Daoy (cell line): ENCODE measurements at places on chromosomes 4 and X. TPM values are rescaled to one million over a fixed set of nuclear protein-coding genes. Genes with fewer than 3 reads are reported as not detected.

FAM9C gene
- total RNA-seq: not detected in 2 replicates

AADAT gene
- total RNA-seq: 2.5 and 3.2 TPM in 2 replicates

DNA sequence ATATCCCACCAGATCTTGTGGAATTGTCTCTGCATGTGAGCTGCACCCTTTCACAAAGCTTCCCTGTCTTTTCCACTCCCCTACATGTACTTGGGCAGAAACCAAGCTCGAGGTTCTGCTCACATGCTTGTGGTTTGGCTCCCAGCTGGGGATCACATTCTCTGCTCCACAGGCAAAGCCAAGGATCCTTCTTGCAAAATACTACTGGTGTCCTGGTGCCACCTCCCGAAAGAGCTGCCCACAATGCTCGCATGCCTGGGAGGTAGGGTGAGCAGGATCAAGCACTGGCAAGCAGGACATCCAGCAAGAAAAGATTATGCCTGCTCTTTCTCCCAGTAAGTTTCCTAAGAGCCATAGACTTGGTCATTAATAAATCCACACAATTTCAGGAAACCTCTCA lies 45.1 kb upstream of the PPARGC1A start:
- peak; percentile 77 for DNase-seq

DNA sequence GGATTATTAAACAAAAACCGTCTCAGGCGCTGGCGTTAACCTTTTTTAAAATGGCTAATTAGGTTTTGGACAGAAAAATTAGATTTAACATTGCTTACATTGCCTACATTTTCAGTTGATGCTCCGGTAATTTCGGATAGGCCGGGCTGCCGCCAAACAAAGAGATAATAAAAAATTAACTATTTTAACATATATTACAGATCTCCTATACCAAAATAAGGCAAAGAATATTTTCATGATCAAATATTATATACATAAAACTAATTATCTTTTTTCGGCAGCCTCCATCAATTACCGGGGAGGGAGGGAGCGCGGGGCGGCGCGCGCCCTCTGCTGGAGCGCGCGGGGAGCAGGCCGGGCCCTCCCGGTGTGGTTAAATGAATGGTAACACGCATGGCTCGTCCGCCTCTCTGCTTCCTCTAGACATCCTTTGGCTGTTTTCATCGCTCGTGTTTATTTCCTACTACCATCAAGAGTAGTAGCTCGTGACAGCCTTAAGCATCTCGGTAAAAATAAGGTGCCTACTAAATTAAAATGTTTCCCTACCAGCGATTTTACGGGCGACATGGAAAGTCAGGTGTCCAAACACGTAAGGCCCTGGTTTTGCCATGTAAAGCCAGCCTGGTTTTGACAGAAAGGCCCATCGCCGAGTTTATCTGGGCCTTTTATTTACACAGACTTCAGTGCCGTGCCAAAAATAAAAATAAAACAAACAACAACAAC lies 52.4 kb upstream of the TMEM33 start:
- DNase-seq: peak; percentile 60

LNX1 gene
- total RNA-seq: 2.5 and 10.2 TPM in 2 replicates

GRCh38 chr4:24141836-24142235 lies 252.0 kb upstream of the PPARGC1A start:
- no peak for DNase-seq

DNA sequence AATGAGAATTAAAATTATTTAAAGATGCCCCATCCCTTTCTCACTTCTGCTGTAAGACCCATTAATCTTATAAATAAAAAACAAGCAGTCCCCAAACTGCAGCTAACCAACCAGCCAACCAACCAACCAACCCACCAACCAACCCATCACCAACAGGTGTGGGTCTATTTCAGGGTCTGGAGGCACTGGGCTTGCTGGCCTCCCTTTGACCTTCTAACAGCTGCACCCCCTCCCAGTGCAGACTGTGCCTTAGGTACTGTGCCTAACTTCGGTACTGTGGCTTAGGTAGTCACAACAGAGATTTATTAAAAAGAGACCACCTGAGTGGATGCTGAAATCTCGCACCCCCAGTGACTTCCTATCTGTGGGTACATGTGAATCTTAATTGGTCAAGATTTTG lies 128.1 kb downstream of the SORBS2 start:
- DNase-seq: no peak

NRK gene
- total RNA-seq: 4.3 and 4.6 TPM in 2 replicates

GRCh38 chr4:146243141-146243882 lies 29.0 kb downstream of the REELD1 start:
- peak; percentile 13 for DNase-seq

DNA sequence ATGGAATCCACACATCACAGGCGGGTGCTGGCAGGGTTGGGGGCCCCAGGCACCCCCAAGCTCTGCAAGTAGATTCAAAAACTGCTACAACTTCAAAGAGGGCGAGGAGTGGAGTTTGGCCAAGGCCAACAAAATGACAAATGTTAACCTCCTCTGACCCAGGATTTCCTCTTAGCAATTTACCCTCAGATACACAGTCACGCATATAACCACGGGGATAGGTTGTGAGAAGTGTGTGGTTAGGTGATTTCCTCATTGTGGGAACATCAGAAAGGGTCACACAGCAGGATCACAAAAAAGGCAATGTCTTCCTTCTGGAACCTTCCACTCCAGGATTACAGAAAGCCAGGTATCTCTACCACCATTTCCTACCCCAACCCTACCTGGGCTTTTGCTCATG lies 62.4 kb downstream of the C4orf50 start:
- DNase-seq: peak; percentile 35

PTPN13 gene
- 3.0 and 5.5 TPM in 2 replicates for total RNA-seq

ZNF674 gene
- total RNA-seq: 2.2 and 5.4 TPM in 2 replicates

GRCh38 chr4:159014859-159015258 lies 88.0 kb upstream of the RAPGEF2 start:
- no peak for DNase-seq

DNA sequence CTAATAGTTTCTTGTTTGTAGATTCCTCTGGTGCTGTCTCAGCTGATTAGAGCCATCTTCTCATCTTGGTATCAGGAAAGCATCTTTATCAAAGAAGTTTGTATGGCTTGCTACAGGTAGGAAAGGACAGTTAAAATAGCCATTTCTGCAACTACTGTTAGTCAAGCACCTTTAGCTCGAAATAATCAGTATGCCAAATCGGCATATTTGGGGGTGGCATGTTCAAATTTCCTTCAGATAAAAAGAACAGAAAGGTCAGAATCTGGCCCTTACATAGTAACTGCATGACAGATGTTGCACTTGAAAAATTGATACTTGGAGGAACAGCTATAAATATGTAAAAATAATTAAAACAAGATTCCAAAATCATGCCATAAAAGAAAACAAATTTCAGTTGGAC lies 4.8 kb downstream of the C4orf46 start:
- no peak for DNase-seq

VGLL1 gene
- total RNA-seq: not detected in 2 replicates

TMEM31 gene
- total RNA-seq: not detected in 2 replicates

RS1 gene
- total RNA-seq: not detected in 2 replicates

DNA sequence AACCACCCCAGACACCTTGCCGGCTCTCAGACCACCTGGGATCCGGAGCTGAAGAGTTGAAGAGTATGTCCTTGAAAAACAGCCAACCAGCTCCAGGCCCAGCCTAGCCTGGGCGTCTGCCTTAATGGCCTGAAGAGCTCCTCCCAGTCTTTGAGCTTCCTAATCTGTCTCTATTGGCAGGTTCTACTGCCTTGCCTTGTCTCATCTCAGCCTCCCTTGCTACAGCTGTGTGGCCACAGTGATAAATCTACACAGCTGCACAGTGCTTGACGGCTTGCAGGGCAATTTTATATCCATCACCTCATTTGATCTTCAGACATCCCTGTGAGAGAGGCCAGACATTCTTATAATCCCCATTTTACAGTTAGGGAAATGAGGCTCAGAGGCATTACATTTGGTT lies 19.9 kb downstream of the AWAT2 start:
- DNase-seq: no peak

PIN4 gene
- total RNA-seq: 21.4 and 29.3 TPM in 2 replicates

GRCh38 chr4:151417164-151417571 lies 8.2 kb downstream of the FHIP1A start:
- DNase-seq: no peak

KCTD8 gene
- total RNA-seq: not detected in 2 replicates

DNA sequence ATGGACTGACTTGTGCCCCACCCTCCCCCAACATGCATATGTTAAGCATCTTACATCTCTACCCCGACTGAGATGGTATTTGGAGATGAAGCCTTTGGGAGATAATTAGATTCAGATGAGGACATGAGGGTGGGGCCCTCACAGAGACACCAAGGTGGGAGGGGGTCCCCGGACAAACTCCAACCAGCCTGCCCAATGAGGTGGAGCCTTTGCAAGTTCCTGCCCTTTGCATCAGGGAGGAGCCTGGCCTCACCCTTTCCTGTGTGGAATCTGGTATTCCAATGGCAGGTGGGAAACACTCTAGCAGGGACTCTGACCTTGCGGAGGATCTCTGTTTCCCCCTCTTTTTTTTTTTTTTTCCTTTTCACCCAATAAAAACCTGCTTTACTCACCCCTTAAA lies 589.9 kb upstream of the BOD1L1 start:
- DNase-seq: no peak

POU3F4 gene
- total RNA-seq: 0.06 TPM in 1 of 2 replicates, not detected in the other

GRCh38 chrX:110803506-110803905 lies 7.9 kb upstream of the CHRDL1 start:
- no peak for DNase-seq

SPINK2 gene
- total RNA-seq: not detected in 2 replicates

DNA sequence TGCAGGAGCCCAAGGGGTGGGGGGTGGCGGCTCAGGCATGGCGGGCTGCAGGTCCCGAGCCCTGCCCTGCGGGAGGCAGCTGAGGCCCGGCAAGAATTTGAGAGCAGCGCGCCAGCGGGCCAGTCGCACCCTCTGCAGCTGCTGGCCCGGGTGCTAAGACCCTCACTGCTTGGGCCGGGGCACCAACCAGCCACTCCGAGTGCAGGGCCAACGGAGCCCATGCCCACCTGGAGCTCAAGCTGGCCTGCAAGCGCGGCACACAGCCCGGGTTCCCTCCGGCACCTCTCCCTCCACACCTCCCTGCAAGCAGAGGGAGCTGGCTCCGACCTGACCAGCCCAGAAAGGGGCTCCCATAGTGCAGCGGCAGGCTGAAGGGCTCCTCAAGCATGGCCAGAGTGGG lies 758.2 kb upstream of the INTU start:
- DNase-seq: no peak

GRCh38 chrX:29044423-29045184 lies 457.4 kb downstream of the IL1RAPL1 start:
- DNase-seq: no peak

RPA4 gene
- 0.34 TPM in 1 of 2 replicates, not detected in the other for total RNA-seq

PNCK gene
- total RNA-seq: not detected in 2 replicates

NUP62CL gene
- 2.2 and 2.9 TPM in 2 replicates for total RNA-seq

- no peak for DNase-seq
Observed at GRCh38 chrX:136616987-136617685, 30.8 kb upstream of the CD40LG start.

- peak; percentile 3 for DNase-seq
Observed at GRCh38 chr4:84680956-84681355, 98.0 kb downstream of the CDS1 start.

- DNase-seq: peak; percentile 12
Observed at GRCh38 chr4:77599378-77599777, 6.2 kb upstream of the CXCL13 start.

GRCh38 chrX:73668779-73669178 lies 105.8 kb downstream of the CHIC1 start:
- DNase-seq: no peak

GRCh38 chr4:98932539-98932938 lies 3.6 kb upstream of the EIF4E start:
- DNase-seq: no peak

RAB41 gene
- total RNA-seq: not detected in 2 replicates

AGTR2 gene
- total RNA-seq: not detected in 2 replicates

DNA sequence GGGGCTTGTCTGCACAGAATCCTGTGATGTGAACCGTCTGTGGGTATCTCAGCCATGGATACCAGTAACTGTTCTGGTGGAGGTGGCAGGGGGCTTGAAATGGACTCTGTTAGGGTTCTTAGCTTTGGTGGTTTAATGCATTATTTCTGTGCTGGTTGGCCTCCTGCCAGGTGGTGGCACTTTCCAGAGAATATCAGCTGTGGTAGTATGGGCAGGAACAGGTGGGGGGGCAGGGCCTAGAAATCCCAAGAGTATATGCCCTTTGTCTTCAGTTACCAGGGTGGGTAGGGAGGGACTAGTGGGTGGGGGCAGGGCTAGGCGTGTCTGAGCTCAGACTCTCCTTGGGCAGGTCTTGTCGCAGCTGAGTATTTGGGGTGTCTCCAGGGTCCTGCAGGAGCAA lies 106.7 kb downstream of the KIT start:
- no peak for DNase-seq
